ENCODE measurements at places on chromosomes 3 and 15.
A peak's percentile ranks its signal among the peaks of the same experiment; 100 is the strongest.

- DNase-seq = no peak
These were observed 10.0 kb downstream of the PXK start for GRCh38 chr3:58342676-58343075.

DNA sequence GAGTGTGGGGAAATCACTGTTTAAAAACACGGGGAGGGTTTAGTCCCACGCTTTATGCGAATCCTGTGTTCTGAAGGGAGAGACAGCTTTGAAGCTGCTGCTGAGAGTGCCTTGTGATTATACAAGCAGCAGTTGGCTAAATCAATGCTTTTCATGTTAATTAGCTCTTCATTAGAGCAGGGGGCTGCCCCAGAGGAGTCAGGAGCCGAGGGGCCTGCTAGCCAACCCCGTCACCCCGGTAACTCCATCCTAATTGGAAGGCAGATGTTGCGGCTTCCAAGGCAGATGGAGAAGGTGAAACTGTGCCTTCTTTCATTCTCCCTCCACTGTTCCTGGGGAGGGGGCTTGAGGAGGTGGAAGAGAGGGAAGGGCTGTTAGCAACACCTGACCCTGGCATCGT lies 92.4 kb upstream of the ANKRD34C start:
- no peak for DNase-seq

GRCh38 chr3:129626744-129627349 lies 20.4 kb upstream of the PLXND1 start:
- DNase-seq = peak; percentile 93

DNA sequence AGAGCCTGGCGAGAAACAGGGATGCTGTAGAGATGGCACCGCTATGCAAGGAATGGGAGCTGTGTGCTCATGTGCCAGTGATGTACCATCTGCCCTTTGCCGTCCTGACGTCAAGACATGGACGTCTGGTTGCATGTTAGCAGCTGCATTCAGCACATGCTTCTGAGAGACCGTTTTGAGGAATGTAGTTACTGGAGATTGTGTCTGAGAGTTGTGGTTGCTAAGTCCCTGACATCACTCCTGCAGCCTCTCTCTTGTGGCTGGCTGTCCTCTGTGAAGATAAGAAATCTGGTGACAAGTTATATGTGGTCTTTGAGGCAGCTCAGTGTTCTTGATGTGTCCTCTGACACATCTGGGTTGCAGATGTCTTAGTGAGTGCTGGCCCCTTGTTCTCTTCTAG lies 165.1 kb downstream of the APBA2 start:
- no peak for DNase-seq

DNA sequence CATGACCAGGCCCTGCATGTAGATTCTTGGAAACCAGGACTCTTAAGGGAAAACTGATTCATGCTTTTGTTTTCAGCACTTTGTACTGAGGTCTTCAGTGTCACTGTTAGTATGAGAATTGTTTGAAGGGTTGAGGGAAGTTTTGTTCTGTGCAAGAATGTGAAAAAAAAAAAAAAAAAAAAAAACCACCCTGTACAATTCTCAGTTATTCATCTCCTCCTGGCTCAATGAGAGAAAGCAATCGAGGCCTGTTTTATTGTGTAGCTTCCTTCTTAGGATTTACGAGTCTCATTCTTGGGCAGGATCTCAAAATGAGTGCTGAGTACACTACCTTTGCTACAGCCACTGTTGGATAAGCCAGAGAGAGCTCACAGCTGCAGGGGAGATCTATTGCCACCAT lies 469.5 kb downstream of the CNTN4 start:
- DNase-seq = no peak

DNA sequence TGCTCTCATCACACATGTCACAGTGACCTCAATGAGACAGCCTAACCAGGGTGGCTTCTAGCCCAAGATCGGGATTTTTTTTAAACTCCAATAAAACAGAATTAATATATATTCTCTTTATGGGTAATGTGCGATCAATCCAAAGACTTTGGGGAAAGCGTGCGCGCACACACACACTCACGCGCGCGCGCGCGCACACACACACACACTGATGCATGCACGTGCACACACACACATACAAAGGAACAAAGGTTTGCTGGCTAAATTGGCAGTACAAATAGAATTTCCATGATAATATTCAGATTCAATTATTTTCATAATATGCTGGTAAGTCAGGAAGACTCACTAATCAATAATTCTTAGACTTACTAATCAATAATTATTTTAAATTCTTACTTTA lies 19.3 kb downstream of the IL17RD start:
- no peak for DNase-seq

- DNase-seq = no peak
These were observed 828.4 kb downstream of the VGLL3 start for GRCh38 chr3:86162521-86162920.

- peak; percentile 13 for DNase-seq
These were observed 585 bp downstream of the SLCO3A1 start for GRCh38 chr15:91853948-91854638.

- DNase-seq = no peak
These were observed 183.2 kb upstream of the STAC start for GRCh38 chr3:36197151-36197550.

- no peak for DNase-seq
These were observed 161.6 kb downstream of the GAP43 start for GRCh38 chr3:115784739-115785536.

DNA sequence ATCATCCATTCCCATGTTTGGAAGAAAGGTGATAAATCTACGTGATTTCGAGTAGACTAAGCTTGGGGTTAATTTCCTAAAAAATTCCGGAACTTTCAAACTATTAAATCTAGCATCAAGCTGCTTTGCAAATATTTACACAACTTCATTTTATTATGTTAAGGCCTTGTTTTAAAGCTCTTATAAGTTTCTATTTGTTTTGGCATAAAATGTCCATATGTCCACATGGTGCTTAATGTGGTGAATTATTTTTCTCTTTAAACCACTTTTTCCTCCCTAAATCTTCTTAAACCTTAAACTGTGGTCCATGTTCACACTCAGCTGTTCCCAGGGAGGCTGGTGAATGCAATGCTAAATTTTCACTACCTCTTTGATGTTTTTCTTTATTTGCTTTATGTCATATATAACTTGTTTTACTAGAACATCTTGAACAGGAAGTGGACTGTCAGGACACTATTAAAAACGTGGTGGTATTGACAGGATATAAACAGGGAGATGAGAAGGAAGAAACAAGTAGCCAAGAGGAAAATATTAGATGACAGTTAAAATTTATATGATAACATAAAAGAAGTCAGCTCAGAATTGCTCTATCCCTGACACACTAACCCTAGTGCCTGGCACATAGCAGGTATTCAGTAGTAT lies 72.5 kb upstream of the AGTR1 start:
- no peak for DNase-seq

All from kidney capillary endothelial cell (primary cell).